Astrocyte (in vitro differentiated cells and primary cell): ENCODE measurements at places on chromosomes 3 and 15. TPM values are rescaled to one million over a fixed set of nuclear protein-coding genes. Genes with fewer than 3 reads are reported as not detected.
A peak's percentile ranks its signal among the peaks of the same experiment; 100 is the strongest.

GRCh38 chr3:95044101-95044500, 981.2 kb downstream of the NSUN3 start:
- no peak for DNase-seq

Gene CTXND1
- not detected in 2 replicates for total RNA-seq

Gene AGTR1
- total RNA-seq, result 0.61 and 0.91 TPM in 2 replicates

- peak; percentile 96 for DNase-seq
Measured at GRCh38 chr3:159200176-159200575, 398.3 kb downstream of the MFSD1 start.

Gene SLC22A14
- total RNA-seq, result 0.45 and 0.84 TPM in 2 replicates

DNA sequence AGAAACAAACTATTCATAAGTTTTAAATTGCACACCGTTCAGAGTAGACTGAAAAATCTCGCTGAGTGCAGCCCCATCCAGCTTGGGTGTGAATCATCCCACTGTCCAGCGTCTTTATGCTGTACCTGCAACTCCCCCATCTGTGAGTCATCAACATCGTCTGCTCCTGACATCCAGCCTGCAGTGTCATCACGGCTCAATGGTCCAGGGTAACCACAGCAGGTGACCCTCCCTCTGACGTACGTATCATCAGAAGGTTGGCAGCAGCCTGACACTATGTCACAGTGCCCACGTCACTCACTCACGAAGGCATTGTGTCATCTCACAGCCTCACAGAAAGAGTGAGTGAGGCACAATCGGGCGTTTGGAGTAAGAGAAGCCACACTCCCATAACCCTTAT, 65.2 kb downstream of the TPRA1 start:
- DNase-seq, result peak; percentile 80

Gene OR5H1
- total RNA-seq, result not detected in 2 replicates

DNA sequence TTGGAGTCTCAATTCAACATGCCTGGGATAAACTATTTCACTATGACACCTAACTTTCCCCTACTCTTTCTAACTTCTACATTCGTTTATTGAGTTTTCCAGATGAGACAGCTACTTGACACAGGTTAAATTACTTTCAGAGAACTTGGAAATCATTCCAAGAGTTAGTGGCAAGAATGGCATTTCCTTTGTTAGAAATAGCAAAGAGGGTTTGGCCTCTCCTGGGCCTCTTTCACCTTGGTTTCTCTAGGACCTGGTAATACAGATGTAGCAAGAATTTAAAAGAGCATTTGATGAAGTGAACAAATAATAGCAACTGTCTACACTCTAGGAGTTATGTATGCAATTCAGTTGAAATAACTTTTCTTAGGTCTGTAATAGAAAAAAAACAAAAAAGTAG, 748.9 kb downstream of the MECOM start:
- peak; percentile 69 for DNase-seq

GRCh38 chr3:25610779-25611178, 53.9 kb downstream of the TOP2B start:
- DNase-seq, result no peak

Gene P2RY13
- total RNA-seq, result not detected in 2 replicates

GRCh38 chr3:48514431-48515227, 10.7 kb upstream of the SHISA5 start:
- DNase-seq, result no peak

DNA sequence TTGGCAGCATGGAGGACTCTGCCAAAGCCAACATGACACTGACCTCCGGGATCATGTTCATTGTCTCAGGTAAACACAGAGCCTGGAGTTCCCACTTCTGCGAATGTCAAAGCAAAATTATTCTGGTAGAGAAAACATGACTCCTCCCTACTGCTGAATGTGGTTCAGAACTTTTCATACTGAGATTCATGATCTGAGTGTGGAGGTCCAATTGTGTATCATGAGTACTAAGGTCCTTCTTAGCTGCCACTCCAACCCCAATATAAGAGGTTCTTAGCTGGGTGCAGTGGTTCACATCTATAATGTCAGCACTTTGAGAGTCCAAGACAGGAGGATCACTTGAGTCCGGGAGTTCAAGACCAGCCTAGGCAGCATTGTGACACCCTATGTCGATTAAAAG, 13.8 kb downstream of the CLDN18 start:
- DNase-seq, result no peak

Gene EFCAB12
- 0.14 and 0.26 TPM in 2 replicates for total RNA-seq

DNA sequence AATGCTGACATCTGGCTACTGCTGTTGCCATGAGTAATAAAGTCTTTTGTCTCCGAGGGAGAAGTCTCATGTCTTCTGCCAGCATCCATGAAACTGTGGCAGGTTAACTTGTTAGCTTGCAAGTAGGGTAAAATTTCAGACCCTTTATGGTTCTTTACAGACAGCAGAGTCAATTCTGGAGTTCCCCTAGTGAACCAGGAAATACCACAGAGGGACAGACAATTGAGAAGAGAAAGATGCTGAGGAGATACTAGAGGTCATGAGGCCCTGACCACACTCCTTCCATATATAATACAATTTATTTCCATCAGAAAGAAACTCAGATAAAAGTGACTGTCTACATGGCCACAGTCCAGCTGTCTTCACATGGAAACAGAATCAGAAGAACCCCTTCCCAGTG, 38.1 kb downstream of the NMNAT3 start:
- DNase-seq, result no peak

- peak; percentile 63 for DNase-seq
Measured at GRCh38 chr15:85583923-85584390, 203.6 kb downstream of the AKAP13 start.

GRCh38 chr15:88036154-88036839, 220.2 kb downstream of the NTRK3 start:
- DNase-seq, result no peak

Gene UROC1
- not detected in 2 replicates for total RNA-seq

DNA sequence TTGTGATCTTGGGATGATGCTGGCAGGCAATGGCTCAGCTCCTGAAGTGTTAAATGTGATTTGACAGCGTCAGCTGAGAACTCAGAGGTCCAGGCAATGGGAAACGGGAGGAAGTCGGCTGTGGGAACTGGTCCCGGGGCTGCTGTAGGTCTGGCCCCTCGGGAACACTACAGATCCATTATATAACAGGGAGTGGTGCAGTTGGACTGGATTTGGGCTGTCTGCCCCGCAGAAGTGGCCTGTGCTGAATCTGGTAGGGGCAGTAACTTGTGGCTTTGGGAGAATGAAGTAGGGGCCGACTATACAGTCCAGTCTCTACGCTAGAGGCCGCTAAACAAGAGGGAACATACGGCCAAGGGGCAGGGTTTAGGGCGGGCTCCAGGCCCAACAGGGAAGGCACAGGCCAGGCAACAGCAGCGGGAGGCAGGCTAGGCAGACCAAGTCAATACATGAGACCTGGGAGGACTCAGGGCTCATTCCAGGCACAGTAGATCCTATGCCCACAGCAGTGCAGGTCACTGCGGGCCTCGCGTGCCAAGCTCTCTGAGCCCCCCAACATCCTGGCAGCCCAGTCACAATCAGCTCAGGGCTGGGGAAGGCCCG, 20.3 kb upstream of the IL16 start:
- DNase-seq, result no peak

DNA sequence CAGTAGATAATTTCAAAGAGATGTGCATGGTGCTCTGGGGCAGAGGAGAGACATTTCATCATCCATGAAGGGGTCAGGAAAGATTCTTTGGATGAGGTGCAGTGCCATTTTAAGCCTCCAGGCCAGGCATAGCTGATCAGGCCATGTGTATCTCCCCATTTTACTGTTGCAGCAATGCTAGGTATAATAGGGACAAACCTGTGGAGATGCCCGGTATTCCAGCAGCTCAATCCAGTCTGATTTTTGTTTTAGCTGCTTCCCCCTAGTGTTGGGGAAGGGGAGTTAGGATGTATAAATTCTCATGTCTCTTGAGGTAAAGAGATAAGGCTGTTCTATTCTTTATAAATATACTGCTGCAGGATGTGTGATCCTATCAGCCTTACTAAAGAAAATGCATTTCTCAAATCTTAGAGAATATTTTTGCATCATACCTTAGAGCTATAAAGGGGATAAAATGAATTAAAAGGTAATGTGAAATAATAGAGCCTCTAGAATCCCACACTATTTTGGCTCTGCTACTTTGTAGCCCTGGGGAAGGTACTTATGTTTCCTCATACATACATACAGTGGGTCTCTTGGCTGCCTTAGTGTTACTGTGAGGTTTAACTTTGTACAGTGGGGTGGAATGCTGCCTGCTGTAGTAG, 5.2 kb downstream of the CDV3 start:
- peak; percentile 31 for DNase-seq

Gene CLDN1
- total RNA-seq, result 34.1 and 35.6 TPM in 2 replicates

GRCh38 chr15:69782139-69782658, 315.5 kb downstream of the TLE3 start:
- DNase-seq, result no peak

Gene AADACL2
- not detected in 2 replicates for total RNA-seq

Gene EFCC1
- total RNA-seq, result not detected in 2 replicates

DNA sequence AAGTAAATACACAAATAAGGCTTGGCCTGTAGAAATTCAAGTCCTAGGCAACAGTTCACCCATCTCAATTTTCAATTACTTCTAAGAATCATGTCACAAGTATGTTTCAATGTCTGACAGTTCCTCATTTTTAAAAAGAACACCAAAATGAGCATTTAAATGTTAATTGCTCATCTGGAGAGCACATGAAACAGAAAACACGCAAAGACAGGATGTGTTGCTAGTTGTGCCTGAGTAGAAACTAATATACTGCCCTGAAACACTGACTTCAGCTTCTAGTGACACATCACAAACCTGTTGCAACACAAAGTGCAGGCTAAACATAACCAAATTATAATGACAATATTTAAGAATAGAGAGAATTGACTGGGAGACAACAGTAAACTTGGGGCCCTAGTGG, 167.3 kb upstream of the THBS1 start:
- DNase-seq, result no peak

GRCh38 chr3:71304684-71305083, 278.8 kb downstream of the FOXP1 start:
- peak; percentile 31 for DNase-seq

DNA sequence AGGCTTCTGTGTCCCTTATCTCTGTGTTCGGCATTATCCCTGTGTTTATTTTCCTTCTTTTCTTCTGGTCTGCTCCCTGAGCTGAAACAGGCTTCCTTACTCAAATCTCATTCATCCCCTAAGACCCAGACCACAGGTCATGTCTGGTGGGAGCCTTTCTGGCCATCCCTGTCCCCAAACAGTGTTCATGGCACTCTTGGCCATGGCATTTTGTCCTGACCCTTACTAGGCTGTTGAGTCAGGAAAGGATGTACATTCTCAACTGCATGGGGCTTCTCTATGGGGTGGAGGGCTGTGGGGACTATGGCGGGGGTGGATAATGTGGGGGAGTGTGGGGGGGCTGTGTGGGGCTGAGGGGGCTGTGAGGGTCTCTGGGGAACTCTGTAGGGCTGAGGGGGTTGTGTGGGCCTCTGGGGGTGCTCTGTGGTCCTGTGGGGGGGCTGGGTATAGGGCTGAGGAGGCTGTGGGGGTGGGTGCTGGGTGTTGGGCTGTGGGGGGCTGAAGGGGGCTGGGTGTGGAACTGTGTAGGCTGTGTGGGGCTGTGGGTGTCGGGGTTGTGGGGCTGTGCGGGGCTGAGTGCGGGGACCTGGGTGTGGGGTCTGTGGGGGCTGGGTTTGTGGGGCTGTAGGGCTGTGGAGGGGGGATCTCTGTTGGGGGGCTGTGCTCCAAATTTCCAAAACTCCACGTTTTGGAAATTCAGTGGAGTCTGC, 64.3 kb downstream of the KLF13 start:
- DNase-seq, result no peak

Gene BRK1
- total RNA-seq, result 120 and 136 TPM in 2 replicates

Gene ACTRT3
- 3.3 and 3.7 TPM in 2 replicates for total RNA-seq

Gene MCF2L2
- 0.89 and 1.2 TPM in 2 replicates for total RNA-seq

DNA sequence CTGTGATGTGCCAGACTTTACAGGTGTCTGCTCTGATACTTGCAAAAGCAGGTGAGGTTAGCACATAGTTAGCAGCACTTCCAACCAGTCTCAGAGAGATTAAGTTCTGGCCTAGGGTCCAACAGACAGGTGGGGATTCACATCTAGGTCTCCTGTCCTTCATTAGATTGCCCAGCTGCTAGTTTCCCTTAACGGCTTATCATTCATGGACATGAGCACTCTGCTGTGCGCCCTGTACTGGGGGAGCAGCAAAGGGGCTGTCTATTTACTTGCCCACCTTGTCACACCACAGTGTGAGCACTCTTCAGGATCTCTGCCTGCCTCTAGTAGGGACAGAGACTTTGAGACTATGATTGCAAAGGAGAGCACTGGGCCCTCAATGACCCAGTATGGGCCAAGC, 8.7 kb downstream of the SPSB4 start:
- no peak for DNase-seq

- DNase-seq, result no peak
Measured at GRCh38 chr15:98920091-98920880, 87.3 kb downstream of the PGPEP1L start.

DNA sequence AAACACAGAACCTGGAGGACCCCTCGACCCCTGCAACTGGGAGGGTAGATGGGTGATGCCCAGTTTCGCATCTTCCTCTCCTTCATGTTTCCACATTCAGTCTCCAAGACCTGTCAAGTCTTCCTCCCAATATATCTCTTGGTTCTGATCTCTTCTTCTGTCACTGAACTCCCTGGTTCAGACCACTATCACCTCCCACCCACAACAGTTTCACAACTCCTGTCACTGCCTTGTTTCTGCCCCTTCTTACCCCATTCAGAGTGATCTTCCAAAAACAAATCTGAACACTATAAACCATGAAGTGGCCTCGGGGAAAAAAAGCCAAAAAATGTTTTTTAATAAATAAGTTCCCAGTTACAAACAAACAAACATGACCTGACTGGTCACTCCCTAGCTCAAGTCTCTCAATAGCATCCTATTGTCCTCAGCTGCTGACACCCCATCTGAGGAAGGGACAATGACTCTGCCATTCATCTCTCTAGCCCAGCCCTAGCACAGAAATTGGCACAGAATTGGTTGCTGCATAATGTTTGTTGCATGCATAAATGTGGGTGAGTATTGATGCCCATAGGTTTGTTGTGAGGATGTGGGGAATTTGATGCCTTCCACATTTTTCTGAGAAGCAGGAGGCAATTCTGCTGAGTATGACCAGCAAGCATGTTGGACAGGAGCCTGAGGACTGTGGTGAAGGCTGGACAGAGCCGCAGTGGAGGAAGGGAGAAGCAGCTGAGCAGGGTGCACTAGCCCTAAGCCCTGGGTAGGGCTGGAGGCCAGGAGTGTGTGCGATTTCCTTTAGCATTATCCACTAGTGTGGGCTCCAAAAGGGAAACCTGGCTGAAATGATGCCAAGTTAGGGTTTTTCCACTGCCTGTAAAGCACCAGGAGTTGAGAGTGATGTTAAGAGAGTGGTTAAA, 12.2 kb upstream of the XYLB start:
- peak; percentile 86 for DNase-seq

DNA sequence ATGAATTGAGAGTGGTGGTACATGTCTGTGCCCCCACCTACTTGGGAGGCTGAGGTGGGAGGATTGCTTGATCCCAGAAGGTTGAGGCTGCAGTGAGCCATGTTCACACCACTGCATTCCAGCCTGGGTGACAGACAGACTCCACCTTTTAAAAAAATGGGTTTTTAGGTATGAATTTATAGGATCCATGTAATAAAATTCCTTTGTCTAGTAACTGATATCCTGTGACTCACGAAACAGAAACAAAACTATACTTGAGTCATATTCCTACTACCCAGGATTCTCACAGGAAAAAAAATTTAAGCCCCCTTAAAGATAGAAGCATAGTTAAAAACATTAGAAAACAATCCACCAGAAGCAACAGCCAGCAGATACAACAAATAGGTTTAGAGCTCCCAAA, 10.0 kb upstream of the CRTC3 start:
- peak; percentile 57 for DNase-seq

Gene LZTFL1
- total RNA-seq, result 20.6 and 25.9 TPM in 2 replicates

Gene COL6A5
- 0.02 and 0.05 TPM in 2 replicates for total RNA-seq
